ENCODE measurements at places on chromosomes 2 and 18. TPM values are rescaled to one million over a fixed set of nuclear protein-coding genes. Genes with fewer than 3 reads are reported as not detected.

The FAP gene
- 0.42 TPM for total RNA-seq

- no peaks in the 10 kb centered on the region for H3K27me3 ChIP-seq
- H3K4me1 ChIP-seq, result no peaks in the 10 kb centered on the region
- H3K36me3 ChIP-seq, result no peaks in the 10 kb centered on the region
These were observed 219.9 kb downstream of the ZNF407 start for GRCh38 chr18:74817576-74817975.

The RAB12 gene
- 25.9 TPM for total RNA-seq

- H3K27ac ChIP-seq, result peak overlapping the region; percentile 3
- no peaks in the 10 kb centered on the region for H3K27me3 ChIP-seq
- H3K36me3 ChIP-seq, result no peaks in the 10 kb centered on the region
- H3K4me3 ChIP-seq, result no peak overlapping the region
- H3K4me1 ChIP-seq, result no peaks in the 10 kb centered on the region
- DNase-seq, result no peak
These were observed 13.1 kb downstream of the CYRIA start for GRCh38 chr2:16652296-16653082.

The CXCR1 gene
- 1.8 TPM for total RNA-seq

The SERPINB4 gene
- total RNA-seq, result not detected

Measured in liver (tissue), 10 donors.